ENCODE measurements at places on chromosomes 5 and 9. TPM values are rescaled to one million over a fixed set of nuclear protein-coding genes. Genes with fewer than 3 reads are reported as not detected.

DNA sequence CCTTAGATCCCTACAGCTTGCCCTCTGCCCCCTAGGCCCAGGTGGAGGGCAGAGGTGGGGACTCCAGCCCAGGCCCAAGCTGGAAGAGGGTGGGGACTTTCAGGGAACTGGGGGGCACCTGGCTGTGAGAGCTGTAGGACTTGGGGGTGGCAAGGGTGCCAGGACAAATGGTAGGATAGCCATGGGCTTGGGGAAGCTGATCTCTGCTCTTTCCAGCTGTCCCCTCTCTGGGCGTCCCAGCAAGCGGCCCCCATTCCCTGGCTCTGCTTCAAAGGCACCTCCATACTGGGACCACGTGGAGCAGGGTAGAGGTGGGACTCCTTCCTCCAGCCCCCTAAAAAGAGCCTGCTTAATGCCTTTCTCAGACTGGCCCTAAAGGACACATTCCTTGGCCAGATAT is 385 bp downstream of the LTC4S start:
- H3K4me3 ChIP-seq, result no peak overlapping the region
- no peaks in the 10 kb centered on the region for H3K4me1 ChIP-seq
- peaks cover 24% of the 10 kb centered on the region for H3K36me3 ChIP-seq
- no peaks in the 10 kb centered on the region for H3K27me3 ChIP-seq
- DNase-seq, result no peak
- H3K27ac ChIP-seq, result no peak overlapping the region

GRCh38 chr9:30670805-30671562 is 1713.5 kb upstream of the ACO1 start:
- no peak overlapping the region for H3K27ac ChIP-seq
- H3K27me3 ChIP-seq, result no peaks in the 10 kb centered on the region
- H3K4me1 ChIP-seq, result no peaks in the 10 kb centered on the region
- no peak overlapping the region for H3K4me3 ChIP-seq

DNA sequence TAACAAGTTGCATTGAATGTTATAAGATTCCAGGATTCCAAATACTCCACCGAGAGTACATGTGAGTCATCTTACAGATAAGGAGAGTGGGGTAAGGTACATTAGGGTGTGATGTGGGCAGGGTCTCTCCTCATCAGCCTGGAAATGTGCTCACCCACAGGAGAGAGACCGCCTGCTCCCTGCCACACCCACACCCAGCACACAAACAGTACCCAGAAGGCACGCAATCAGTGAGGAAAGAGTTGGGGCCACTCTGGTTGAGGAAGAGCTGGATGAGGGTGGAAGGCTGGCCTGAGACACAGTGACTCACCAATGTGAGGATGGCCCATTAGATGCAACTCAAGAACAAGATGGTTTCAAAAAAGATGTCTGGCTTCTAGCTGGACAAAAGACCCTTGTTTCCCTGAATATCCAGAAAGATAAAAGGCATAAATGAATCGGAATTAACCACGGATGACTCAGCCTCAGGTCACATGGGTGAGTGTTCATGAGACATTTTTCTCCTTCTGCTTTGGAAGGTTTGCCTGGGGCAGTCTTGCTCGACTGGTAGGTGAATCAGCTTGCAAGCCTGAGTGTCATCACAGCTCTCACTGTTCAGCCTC is 51.1 kb upstream of the LHFPL2 start:
- peak; percentile 83 for DNase-seq
- H3K4me1 ChIP-seq, result peaks cover 11% of the 10 kb centered on the region
- H3K4me3 ChIP-seq, result no peak overlapping the region
- H3K27ac ChIP-seq, result peak overlapping the region; percentile 56
- no peaks in the 10 kb centered on the region for H3K27me3 ChIP-seq
- H3K36me3 ChIP-seq, result no peaks in the 10 kb centered on the region

Gene PKD2L2
- total RNA-seq, result not detected

- H3K27ac ChIP-seq, result no peak overlapping the region
- H3K27me3 ChIP-seq, result no peaks in the 10 kb centered on the region
- H3K4me1 ChIP-seq, result no peaks in the 10 kb centered on the region
- H3K36me3 ChIP-seq, result no peaks in the 10 kb centered on the region
Measured at GRCh38 chr5:1536322-1536845, 12.6 kb upstream of the LPCAT1 start.

- H3K36me3 ChIP-seq, result no peaks in the 10 kb centered on the region
- DNase-seq, result no peak
- no peak overlapping the region for H3K27ac ChIP-seq
Measured at GRCh38 chr9:78615372-78615771, 318.4 kb downstream of the PSAT1 start.

Gene ARL14EPL
- total RNA-seq, result 0.66 TPM

DNA sequence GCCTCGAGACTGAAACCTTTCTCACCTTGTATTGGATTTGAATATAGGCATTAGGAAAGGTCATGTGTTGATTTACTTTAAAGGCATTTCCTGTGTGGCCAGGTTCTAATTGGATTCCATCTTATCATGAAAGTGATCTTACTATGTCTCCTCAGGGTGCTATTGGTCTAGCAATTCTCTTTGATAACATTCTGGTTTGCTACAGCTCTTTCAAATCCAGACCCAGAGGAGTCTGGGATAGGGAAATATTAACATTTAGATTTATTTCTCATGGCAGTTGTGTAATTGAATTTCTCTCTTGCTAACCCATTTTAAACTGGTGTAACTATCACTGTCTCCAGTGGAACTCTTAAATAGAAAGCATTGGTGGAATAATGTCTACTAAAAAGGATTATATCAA is 69.9 kb upstream of the NMUR2 start:
- H3K4me3 ChIP-seq, result no peak overlapping the region
- H3K27me3 ChIP-seq, result 0 out of 2 replicates have a peak, but pooled peaks cover 4% of the 10 kb centered on the region
- no peak overlapping the region for H3K27ac ChIP-seq
- DNase-seq, result no peak
- H3K36me3 ChIP-seq, result no peaks in the 10 kb centered on the region

Gene HRH2
- not detected for total RNA-seq
